Activated T-helper 9 cell treated with anti-CD3 and anti-CD28 coated beads, Interleukin-2, amount 50 U/mL, for 16 hours (primary cell): ENCODE measurements at places on chromosomes 16 and 17.

- no peak for DNase-seq
These were observed 122.6 kb upstream of the RPL38 start for GRCh38 chr17:74080656-74081582.

DNA sequence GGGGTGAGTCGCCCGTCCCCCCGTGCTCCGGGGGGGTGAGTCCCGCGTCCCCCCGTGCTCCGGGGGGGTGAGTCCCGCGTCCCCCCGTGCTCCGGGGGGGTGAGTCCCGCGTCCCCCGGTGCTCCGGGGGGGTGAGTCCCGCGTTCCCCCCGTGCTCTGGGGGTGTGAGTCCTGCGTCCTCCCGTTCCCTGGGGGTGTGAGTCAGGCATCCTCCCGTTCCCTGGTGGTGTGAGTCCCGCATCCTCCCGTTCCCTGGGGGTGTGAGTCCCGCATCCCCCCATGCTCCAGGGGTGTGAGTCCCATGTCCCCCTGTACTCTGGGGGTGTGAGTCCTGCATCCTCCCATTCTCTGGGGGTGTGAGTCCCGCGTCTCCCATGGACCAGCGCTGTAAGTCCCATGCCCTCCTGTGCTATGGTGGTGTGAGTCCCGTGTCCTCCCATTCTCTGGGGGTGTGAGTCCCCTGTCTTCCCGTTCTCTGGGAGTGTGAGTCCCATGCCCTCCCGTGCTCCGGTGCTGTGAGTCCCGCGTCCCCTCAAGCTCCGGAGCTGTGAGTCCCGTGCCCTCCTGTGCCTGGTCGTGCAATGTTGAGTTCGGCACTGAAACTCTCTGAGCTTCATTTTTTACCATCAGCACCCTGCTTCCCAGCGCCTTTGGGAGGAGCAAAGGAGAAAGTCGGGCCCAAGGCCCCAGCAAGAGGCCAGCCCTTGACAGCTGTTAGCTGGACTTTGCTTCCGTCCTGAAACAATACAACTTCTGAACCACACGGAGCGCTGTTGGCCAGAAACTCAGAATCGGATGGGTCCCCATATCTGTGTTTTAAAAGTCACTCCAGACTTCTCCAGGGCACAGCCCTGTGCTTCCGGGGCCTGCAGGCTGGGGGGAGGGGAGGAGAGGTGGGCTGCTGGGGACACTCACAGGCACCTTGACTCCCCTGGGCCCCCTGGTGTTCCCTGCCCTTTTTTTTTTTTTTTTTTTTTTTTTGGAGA, 11.5 kb upstream of the ZC3H18 start:
- no peak for DNase-seq

DNA sequence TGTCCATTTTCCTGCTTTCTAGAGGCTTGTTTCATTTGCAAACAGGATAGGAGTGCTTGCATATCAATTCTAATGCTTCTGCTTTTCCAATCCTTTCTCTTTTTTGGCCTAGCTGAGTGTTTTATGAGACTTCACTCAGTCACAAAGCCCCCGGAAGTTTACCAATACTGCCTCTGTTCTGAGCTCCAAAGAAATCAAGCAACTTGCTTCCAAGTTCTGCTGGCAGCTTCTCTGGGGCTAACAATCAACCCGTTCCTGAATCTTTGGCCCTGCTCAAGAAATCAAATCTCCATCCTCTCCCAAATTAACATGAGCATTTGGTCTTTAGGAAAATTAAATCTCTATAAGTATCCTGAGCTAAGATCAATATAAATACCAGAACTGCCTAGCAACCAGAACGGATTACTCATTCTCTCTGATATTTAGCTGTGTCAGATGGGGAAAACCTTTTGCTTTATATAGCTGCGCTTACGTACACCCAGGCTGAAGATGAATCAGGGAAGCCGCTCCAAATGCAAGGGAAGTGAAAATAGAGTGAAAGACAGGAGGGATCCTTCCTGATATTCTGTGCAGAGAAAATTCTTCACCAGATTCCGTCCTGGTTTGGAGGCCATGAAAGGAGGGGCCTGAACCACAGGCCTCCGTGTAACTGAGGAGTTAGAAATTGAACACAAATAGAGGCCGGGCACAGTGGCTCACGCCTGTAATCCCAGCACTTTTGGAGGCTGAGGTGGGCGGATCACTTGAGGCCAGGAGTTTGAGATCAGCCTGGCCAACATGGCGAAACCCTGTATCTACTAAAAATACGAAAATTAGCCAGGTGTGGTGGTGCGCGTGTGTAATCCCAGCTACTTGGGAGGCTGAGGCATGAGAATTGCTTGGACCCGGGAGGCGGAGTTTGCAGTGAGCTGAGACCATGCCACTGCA, 23.3 kb upstream of the GRB2 start:
- no peak for DNase-seq

GRCh38 chr17:67364847-67365737, 1.3 kb downstream of the PSMD12 start:
- no peak for DNase-seq

DNA sequence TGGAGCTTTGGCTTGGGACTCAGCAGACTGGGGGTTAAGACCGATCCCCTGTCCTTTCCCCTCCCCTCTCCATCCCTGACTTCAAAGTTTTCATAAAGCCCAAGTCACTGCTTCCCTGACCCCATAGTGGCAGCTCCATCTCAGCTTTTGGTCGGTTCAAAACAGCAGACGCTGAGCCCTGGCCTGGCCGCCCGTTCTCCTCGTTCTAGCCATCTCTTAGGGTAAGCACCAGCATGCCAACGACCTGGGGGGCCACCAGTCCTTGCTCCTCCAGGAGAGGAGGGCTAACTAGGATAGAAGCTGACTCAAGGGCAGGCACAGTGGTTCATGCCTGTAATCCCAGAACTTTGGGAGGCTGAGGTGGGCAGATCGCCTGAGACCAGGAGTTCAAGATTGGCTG, 1.5 kb upstream of the HIGD1B start:
- no peak for DNase-seq

DNA sequence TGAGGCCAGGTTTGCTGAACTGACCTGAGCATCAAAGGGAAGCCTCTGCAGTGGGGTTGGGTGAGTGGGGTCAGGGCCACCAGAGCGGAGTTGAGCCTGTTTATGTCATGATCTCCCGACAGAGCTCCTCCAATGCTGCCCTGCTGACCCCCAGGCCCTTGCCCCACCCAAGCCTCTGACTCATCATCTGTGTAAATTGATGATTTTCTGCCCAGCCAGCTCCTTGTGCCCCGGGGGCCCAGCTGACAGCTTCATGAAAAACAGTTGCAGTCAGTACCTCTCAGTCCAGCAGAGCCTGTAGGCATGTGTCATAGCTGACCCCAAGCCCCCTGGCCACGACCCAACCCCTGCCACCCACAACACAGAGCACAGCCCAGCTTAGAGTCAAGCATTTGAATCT, 134.9 kb downstream of the CCT6B start:
- DNase-seq = no peak

DNA sequence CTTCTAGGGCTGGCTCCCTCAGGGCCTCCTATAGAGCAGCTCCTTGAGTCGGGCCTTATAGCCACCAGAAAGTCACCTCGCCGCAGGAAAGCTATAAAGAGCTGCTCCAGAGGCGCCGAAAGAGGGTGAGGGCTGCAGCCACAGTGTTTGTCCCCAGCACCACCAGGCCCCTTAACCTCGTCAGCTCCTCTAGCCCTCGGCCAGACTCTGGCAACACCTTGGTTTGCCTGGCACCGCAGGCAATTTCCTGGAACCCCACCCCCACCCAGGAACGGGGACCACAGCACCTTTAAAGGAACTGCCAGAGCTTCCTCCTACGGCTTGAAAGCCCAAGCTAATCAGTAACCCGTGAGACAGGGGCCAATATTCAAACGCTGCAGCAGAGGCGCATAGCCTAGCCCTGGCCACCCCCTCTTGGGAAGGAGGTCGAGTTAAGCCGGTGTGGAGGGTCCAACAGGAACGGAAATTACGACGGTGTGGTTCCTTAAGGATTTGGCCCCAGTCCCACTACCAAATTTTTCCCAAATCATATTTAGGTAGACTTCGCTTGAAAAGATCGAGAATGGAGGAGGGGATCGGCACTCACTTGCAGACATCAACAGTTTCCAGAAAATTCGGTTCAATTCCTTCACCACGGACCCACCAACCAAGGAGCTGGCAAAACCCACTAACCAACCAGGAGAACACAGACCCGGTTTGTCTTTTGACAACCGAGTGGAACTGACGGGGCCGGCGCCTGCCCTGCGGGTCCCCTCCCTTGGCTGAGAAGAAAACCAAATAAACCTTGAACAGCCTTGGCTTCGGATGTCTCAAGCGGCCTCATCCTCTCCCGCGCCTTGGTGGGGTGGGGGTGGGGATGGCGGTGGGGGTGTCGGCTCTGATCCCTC, 3.0 kb downstream of the HOXB6 start:
- no peak for DNase-seq

DNA sequence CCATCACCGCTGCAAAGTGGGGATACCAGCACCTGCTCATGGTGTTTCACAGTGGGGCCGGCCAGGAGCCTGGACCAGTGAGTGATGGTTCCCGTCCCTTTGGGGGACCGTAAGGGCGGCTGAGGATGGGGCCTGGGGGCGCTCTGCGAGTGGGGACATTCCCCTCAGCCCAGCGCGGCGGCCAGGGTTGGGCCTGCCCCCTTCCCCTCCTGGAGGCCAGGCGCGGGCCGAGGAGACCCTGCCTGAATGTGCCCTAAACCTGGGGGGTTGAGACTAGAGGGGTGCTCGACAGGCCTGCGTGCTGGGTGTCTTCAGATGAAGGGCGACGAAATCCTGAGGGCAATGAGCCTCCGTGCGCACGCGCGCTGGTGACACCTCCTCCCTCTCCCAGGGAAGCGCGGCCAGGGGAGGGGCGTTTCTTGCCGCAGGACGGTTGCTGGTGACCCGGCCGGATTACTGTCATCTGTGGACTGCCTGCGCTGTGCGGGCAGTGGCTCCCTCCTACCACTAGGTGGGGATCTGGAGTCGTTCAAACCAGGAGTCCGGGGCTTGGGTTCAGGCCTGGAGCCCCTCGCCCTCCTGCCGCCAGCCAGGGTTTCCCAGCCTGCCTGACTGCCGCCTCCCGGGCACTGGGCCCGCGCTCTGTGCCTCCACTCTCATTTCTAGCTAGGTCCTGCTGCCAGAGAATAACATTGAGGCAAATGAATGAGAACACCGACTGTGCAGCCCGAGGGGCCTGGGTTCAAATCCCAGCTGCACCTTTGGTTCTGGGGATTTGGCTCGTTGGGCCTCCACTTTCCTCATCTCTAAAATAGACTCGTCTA, 17.1 kb downstream of the TBX2 start:
- no peak for DNase-seq

GRCh38 chr16:396605-397004, 394 bp upstream of the NME4 start:
- no peak for DNase-seq

DNA sequence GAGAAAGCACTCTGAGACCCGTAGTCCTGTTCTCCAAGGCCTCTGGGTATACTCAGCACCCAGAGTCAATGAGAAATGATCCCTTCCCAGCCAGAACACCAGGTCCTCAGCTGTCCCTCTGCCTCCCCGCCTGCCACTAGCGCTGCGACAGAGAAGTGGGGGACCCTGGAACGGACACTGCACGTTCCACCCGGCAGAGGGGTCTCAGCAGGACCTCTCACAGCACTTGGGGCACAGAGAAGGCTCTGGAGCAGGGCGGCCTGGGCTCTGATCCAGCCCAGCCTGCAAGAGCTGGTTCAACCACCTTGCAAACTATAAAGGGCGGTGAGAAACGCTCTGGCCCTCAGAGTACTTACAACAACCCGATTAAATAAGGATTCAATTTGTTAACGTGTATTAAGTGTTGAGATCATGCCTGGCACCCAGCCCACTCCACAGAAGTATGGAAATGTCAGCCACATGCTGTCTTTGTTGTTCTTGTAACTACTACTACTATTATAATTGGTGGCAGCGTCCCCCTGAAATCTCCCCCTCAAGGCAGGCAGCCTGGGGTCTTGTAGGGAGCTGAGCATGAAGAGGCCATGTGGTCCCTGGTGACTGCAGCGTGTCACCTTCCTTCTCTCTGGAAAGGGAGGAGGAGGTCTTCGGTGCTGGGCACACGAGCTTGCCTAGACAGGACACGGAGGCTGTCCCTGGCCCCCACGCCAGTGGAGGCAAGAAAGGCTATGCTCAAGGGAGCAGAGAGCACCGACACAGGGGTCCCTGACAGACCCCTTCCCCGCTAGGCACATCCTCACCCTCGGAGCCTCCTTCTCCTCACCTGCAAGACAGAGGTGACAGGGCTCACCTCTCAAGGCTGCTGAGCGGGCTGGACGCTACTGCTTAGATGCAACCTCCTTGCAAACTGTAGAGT, 2.4 kb downstream of the OSGIN1 start:
- DNase-seq = no peak

- no peak for DNase-seq
These were observed 83.8 kb downstream of the FOXL1 start for GRCh38 chr16:86662195-86662594.

- DNase-seq = no peak
These were observed 208.3 kb upstream of the SALL1 start for GRCh38 chr16:51359141-51359955.

DNA sequence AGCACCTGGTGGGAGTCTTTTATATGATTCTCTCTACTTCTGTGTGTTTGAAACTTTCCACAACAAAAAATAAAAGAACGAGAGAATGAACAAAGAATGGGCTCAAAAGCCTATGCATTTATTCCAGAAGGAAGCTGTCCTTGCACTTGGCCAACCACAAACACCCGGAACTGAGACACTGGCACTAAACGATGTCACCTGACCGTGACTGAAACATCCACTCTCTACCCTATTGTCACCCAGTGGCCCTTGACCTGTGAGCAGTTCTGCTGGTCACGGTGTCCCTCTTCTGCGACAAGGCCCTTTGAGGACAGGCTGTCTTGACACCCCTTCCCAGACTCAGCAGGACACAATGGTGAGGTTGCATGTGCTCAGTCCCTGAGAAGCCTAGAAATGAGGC, 56.6 kb downstream of the TEKT5 start:
- DNase-seq = no peak

- no peak for DNase-seq
These were observed 1.5 kb downstream of the GRB7 start for GRCh38 chr17:39738983-39739884.

GRCh38 chr17:73599599-73599998, 44.6 kb downstream of the SDK2 start:
- no peak for DNase-seq

- DNase-seq = no peak
These were observed 47.5 kb downstream of the FOXL1 start for GRCh38 chr16:86625821-86626220.
